ENCODE measurements at places on chromosomes 16 and 17.

DNA sequence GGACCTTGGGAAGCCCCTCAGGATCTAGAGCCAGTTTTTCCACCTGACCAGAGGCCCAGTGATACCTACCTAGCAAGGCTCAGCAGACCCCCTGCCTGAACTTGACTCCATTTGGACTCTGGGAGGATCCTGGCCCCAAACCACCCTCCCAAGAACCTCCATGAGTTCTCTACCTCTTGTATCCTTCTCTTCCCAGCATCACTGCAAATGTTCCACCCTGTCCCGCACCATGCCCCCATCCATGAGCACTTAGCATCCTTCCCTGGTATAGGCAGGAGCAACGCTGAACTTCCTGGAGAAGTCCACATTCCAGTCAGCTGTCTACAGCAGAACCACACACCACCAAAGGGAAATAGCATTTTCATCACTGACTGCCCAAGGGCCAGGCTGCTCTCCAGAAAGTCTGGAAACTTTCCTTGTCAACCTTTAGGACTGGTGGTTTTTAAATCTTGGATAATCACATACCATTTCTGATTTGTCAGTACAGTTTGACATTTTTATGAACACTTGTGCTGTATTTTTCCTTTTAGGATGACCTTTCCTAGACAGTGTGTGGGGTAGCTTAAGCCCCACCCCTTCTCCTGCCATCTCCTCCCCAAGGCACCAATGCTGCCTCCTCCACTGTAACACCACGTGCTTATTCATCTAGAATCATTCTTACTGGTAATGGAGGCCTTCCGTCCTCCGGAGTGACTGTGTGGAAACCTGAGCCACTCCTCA is 13.9 kb downstream of the EIF4A3 start:
- DNase-seq = no peak

GRCh38 chr17:5699814-5700213 is 115.5 kb upstream of the NLRP1 start:
- no peak for DNase-seq

- no peak for DNase-seq
Observed at GRCh38 chr17:68020409-68020756, 15.2 kb upstream of the KPNA2 start.

GRCh38 chr16:4378161-4378666 is 6.6 kb downstream of the VASN start:
- no peak for DNase-seq

DNA sequence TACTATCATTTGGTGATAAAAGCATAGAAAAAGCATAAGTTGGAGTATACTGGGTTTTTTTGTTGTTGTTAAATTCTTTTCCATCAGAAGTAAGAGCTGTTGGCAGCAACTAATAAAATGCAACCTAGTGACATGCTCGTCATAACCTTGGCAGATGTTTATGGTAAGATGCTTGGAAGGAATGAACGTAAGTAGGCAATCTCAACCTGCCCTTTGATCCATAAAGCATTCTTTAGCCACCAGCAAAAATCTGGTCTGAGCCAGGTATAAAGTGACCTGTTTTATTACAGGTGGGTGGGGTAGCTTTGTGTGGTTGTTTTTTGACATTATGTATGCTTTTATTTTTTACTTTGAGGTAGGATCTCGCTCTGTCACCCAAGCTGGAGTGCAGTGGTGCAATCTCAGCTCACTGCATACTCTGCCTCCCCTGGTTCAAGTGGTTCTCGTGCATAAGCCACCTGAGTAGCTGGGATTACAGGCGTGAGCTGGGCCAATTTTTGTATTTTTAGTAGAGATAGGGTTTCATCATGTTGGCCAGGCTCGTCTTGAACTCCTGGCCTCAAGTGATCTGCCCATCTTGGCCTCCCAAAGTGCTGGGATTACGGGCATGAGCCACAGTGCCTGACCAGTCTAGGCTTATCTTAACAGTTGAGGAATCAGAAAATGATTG is 22.0 kb downstream of the WSB1 start:
- no peak for DNase-seq

DNA sequence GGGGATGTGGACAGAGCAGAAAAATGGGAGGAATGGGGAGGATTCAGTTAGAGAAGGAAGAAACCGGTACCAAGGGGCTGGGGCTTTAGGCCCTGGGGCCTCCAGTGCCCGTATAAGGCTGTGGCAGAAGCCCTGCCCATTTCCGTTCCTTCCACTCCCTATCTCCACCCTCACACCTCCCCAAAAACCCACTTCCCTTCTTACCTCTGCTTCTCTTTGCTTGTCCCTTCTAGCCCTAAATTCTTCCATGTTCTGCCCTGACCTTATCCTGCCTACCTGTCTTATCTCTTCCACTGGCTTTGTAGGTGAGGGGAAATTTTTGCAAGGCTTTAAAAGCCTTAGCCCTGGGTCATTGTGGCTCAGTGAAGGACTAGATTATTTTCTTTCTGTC is 4.1 kb downstream of the RNF167 start:
- no peak for DNase-seq
